T follicular helper cell (primary cell): ENCODE measurements at places on chromosomes 16 and 17.

- no peak for DNase-seq
Measured at GRCh38 chr17:69447726-69448125, 33.2 kb downstream of the MAP2K6 start.

DNA sequence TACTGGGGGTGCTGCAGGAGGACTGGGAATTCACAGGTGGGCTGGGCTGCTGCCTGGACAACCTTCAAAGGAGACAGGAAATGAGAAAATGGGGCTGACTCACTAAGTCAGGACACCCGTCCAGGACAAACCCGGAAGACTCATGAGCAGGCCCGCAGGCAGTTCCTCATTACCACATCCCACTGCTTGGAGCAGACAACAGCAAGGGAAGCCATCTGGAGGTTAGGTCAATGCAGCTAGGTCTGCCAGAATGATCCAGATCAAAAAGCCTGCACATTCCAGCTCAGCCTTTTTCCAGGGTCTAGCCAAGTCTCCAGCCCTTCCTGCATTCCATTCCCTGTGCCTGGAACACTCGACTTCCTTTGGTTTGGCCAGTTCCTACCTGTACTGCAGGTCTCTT lies 536.5 kb upstream of the CDH11 start:
- no peak for DNase-seq

- DNase-seq, result no peak
Measured at GRCh38 chr17:39674702-39675389, 6.6 kb downstream of the PNMT start.

DNA sequence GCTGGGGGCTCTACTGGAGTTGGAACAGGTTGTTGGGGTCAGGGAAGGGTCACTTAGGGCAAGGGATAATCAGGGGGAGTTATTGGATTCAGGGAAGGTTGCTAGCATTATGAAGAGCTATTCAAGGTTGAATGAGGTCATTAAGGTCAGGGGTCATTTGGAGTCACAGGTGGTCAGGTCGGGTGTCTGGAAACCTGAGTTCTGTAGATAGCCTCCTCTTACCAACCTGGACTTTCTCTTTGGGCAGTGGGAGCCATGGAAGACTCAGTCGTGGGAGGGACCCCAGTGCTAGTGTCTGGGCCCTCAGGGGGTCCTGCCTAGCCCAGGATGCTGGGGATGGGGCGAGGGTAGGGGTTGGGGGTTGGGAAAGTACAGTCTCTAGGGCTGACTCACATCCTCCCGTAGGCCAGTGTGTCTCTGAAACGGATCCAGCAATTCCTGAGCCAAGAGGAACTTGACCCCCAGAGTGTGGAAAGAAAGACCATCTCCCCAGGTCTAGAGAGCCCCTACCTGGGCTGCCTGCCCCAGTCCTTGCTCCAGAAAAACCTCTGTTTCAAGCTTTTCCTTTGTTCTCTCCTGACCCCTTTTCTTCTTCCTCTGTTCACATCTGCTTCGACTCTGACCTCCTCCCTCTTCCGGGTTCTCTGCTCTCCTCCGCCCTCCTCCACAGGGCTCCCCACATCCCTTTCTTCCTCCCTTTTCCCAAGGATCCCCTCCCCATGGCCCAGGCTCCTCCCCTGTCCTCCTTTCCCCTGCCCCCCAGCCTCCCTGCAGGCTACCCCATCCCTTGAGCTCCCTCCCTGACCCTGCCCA lies 33.5 kb downstream of the ABCC3 start:
- no peak for DNase-seq

GRCh38 chr16:86667035-86667434 lies 88.7 kb downstream of the FOXL1 start:
- DNase-seq, result no peak

- no peak for DNase-seq
Measured at GRCh38 chr16:66950971-66951790, 9.9 kb upstream of the CES3 start.
